CD4-positive, alpha-beta T cell treated with Interleukin-21 for 1 hour (primary cell): ENCODE measurements at places on chromosomes 11 and 22.

DNA sequence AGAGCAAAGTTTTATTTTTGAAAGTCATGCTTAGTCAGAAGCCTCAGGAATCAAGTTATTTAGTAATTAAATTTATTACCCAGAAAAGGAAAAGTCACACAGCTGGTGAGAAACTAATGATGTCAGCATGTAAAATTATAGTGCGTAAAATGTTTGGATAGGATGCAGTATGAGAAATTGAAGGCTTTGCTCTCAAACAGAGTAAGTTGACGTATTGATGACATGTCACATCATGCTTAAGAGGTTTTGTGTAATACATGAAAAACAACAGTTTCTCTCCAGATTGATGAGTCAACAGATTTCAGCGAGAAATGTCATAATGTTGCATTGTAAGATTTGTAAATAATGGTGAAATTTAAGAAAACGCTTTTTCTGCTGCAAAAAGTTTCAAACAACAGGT, 769.8 kb downstream of the METTL15 start:
- DNase-seq: no peak

DNA sequence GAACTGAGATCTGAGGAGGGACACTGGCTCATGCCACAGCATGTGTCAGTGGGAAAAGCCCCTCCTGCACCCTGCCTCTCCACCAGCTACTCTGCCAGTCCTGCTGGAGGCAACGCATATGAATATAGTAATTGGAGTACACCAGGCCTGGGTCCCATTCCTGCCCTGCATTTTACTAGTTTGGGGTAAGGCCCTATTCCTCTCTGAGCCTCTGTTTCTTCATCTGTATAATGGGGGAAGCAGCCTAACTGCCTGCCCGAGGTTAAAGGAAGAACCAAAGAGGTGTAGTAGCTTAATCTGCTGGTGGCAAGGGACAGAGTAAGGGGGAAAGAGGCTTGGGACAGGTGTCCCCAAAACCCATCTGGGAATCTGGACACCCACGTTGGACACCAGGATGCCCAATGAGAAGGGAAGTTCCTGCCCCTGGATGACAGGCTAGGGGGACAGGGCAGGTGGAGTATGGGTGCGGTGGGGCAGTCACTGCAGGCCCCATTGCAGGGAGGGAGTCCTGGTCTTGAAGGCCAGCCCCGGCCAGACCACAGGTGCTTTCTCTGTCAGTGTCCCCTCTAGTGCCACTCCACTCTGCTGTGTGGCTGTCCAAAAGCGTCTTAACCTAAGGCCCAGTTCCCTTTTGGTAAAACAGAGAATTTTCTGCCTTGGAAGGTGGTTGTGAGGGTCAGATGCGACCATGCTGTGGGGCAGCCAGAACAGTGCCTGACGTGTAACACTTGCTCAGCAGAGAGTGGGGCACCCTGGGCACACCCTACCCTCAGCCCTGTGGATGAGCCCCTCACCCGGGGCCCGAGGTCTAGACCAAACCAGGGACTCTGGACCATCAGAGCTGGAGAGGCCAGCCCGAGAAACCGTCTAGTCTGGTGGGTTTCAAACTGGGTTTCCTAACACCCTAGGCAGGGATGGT, 11.5 kb downstream of the TSKU start:
- no peak for DNase-seq

GRCh38 chr11:34443136-34443535, 4.4 kb downstream of the CAT start:
- DNase-seq: no peak

DNA sequence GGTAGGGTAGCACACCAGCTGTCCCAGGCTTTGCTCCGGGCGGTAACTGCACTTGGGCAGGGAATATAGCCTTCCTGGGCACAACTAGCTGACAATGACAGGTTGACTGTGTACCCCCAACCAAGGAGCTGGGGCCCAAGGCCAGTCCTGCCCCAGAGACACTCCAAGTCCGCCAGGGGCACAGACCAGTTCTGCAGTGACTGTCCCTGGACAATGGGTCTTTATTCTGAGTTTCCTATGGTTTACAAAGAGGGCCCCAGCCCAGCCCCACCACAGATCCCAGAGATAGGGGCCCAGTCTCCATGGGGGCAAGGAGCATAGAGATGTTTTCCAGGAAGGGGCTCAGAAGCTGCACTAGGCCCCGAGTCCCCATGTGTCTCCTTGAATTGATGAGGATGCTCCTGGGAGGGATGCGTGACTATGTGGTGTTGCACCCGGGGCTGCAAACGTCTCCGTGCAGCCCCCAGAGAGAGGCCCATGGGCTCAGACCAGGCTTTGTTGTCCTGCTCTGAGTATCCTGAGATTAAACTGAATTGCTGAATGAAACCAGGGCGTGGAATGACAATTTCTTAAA, 48.4 kb downstream of the CD6 start:
- DNase-seq: no peak

GRCh38 chr11:44475114-44475686, 90.3 kb upstream of the CD82 start:
- DNase-seq: no peak

GRCh38 chr11:61553373-61554171, 27.3 kb downstream of the SYT7 start:
- no peak for DNase-seq

GRCh38 chr11:106063009-106063408, 14.1 kb downstream of the KBTBD3 start:
- DNase-seq: no peak

- DNase-seq: no peak
These were observed 20.8 kb downstream of the KRTAP5-6 start for GRCh38 chr11:1717745-1718144.

DNA sequence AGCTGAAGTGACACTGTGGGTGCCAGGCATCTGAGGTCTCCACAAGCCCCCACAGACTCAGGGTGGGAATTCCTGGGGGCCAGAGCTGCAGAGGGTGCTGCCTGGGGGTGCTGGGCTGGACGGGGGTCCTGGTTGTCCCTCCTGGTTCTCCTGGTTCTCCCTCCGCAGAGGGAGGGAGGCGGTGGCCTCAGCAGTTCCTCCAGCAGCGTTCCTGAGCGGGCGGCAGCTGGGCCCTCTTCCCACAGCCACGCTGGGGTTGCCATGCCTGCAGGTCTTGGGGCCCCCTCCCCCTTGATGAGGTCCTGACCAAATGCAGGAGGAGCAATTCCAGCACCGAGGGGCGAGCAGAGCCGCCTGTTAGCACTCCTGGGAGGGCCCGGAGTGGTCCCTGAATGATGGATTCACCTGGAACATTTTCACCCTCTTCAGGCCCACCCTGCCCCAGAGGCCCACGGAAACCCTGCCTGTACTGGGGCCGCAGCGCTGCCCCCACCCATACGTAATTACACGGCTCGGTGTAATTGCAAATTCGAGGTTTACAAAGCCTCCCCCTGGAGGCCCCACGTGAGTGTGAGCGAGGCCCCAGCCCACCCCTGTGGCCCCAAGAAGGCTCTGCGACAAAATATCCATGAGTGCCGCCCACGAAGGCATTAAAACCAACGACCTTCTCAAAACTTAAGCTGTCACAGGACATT, 635 bp downstream of the C11orf21 start:
- DNase-seq: peak; percentile 24

- no peak for DNase-seq
These were observed 1.1 kb downstream of the FEN1 start for GRCh38 chr11:61793829-61794204.

DNA sequence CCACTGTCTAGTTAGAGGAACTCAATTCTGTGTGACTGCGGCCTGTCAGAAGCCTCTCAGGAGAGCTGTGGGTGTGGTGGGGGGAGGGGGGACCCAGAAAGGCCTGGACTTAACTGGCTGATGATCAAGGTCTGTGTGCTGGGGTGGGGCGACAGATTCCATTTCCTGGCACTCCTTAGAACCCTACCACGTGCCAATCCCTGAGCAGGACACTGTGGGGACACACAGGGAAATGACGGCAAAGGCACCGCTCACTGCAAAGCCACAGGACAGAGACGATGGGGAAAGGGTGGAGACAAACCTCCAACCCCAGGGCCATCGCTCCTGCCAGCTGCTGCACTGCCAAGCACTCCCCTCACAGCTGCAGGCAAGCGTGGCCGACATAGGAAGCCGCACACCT, 58.4 kb upstream of the BID start:
- DNase-seq: no peak
